ENCODE measurements at places on chromosomes 11 and 22. TPM values are rescaled to one million over a fixed set of nuclear protein-coding genes. Genes with fewer than 3 reads are reported as not detected.

DNA sequence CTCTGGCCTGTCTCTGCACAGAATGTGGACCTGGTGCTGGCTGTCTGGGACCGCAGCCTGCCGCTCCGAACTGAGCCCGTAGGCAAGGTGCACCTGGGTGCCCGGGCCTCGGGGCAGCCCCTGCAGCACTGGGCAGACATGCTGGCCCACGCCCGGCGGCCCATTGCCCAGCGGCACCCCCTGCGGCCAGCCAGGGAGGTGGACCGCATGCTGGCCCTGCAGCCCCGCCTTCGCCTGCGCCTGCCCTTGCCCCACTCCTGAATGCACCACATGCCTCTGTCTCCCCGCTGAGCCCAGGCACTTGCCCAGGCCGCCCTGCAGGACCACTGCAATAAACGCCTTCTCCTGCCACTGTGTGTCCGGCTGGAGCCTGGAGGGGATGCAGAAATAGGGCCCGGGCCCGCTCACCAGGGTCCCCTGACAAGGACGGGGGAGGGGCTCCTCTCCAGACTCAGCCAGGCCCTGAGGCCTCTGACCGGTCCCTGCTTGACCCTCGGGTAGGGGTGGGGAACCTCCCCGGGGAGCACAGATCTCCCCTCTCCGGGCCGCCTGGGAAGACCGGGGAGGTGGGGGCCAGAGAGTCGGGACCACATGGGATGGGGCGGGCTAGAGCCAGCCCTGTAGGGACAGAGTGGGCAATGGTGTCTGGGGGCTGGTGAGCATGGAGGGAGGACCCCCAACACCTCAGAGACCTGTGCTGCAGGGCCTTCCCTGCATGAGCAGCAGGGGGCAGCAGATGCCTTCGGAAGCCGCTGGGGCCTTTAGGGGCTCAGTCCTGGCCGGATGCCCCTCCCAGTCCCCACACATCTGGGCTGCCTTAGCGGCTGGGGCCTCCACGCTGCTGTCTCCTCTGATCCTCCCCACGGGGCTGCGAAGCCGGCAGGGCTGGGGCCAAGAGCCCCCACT is 1.4 kb upstream of the TNNI2 start:
- H3K27me3 ChIP-seq, result peaks cover 5% of the 10 kb centered on the region
- H3K27ac ChIP-seq, result no peak overlapping the region
- H3K36me3 ChIP-seq, result no peaks in the 10 kb centered on the region
- H3K4me3 ChIP-seq, result no peak overlapping the region
- no peaks in the 10 kb centered on the region for H3K4me1 ChIP-seq

Gene LRP5
- total RNA-seq, result 41.9 TPM

- H3K4me1 ChIP-seq, result peaks cover 20% of the 10 kb centered on the region
- no peak for DNase-seq
- no peak overlapping the region for H3K27ac ChIP-seq
- peak overlapping the region; percentile 88 for H3K4me3 ChIP-seq
- H3K27me3 ChIP-seq, result peaks cover 23% of the 10 kb centered on the region
- 0 out of 2 replicates have a peak, but pooled peaks cover 3% of the 10 kb centered on the region for H3K36me3 ChIP-seq
These were observed 437 bp downstream of the KIAA0930 start for GRCh38 chr22:45240104-45240809.

GRCh38 chr11:72004515-72005346 is 6.0 kb downstream of the IL18BP start:
- no peaks in the 10 kb centered on the region for H3K27me3 ChIP-seq
- no peak overlapping the region for H3K27ac ChIP-seq
- H3K4me3 ChIP-seq, result no peak overlapping the region
- peaks cover 73% of the 10 kb centered on the region for H3K36me3 ChIP-seq
- DNase-seq, result no peak

Gene CBLIF
- total RNA-seq, result not detected

Gene LARGE2
- total RNA-seq, result 126 TPM

- peaks cover 3% of the 10 kb centered on the region for H3K36me3 ChIP-seq
- no peaks in the 10 kb centered on the region for H3K27me3 ChIP-seq
- DNase-seq, result no peak
- no peak overlapping the region for H3K4me3 ChIP-seq
- no peak overlapping the region for H3K27ac ChIP-seq
These were observed 122.2 kb downstream of the C11orf58 start for GRCh38 chr11:16860617-16861016.

DNA sequence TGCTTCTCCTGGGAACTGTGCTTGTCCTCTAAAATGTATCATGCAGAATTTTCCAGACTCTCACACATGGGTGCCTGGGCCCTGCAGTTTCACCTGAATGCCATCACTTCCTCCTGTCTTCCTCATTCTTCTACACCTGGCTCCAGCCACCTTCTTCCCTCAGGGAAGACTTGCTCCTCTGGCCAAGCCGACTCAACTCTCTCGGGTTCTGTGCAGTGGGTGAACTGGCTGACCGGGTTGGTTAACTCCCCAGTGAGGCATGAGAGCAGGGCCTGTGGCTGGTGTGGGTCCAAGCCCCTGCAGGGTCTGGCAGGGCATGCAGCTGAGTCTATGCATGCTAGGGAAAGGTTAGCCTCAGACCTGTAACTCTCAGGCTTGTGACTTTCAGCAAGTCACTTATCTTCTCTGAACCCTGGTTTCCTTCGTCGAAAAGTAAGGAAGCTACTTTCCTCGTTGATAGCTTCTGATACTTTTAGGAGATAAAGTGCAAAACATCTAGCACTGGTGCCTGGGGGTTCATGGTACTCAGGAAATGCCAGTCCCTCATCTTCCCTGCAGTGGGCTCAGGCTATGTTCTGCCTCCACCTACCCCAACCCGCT is 11.9 kb downstream of the CD82 start:
- no peaks in the 10 kb centered on the region for H3K36me3 ChIP-seq
- no peak overlapping the region for H3K4me3 ChIP-seq
- no peak overlapping the region for H3K27ac ChIP-seq
- H3K4me1 ChIP-seq, result peaks cover 15% of the 10 kb centered on the region
- H3K27me3 ChIP-seq, result no peaks in the 10 kb centered on the region

- H3K36me3 ChIP-seq, result peaks cover 3% of the 10 kb centered on the region
- no peak for DNase-seq
- H3K27me3 ChIP-seq, result no peaks in the 10 kb centered on the region
- H3K4me1 ChIP-seq, result peaks cover 87% of the 10 kb centered on the region
These were observed 12.2 kb downstream of the NECTIN1 start for GRCh38 chr11:119716582-119717498.

GRCh38 chr22:20315337-20316216 is 4.3 kb downstream of the DGCR6L start:
- H3K4me3 ChIP-seq, result no peak overlapping the region
- H3K27me3 ChIP-seq, result no peaks in the 10 kb centered on the region
- no peak overlapping the region for H3K27ac ChIP-seq
- no peaks in the 10 kb centered on the region for H3K36me3 ChIP-seq
- peaks cover 19% of the 10 kb centered on the region for H3K4me1 ChIP-seq

Gene GVQW3
- total RNA-seq, result 7.0 TPM

Gene SLC22A12
- not detected for total RNA-seq

Gene COMMD9
- total RNA-seq, result 26.1 TPM

- no peaks in the 10 kb centered on the region for H3K27me3 ChIP-seq
- no peak overlapping the region for H3K4me3 ChIP-seq
- no peak overlapping the region for H3K27ac ChIP-seq
- H3K36me3 ChIP-seq, result no peaks in the 10 kb centered on the region
- peaks cover 28% of the 10 kb centered on the region for H3K4me1 ChIP-seq
- DNase-seq, result no peak
These were observed 304.9 kb downstream of the NTM start for GRCh38 chr11:131675121-131675888.

DNA sequence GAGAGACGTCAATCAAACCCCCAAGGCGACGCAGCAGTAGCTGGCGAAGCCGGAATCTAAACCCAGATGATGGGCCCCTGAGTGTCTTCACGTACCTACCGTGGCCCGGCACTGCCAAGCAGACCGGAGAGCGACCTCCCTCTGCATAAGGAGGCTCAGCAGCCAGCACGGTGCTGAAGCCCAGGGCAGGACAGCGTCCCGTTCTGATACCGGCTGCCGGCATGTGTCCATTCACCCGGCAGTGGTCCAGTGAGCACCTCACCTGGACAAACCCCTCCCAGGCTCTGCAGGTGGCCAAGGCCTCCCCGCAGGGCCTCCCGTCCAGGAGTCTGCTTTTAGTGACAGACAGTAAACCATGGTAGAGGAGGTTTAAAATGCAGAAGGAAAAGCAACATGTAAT is 142.0 kb downstream of the BRD1 start:
- no peak overlapping the region for H3K27ac ChIP-seq
- no peaks in the 10 kb centered on the region for H3K27me3 ChIP-seq
- H3K36me3 ChIP-seq, result peaks cover 4% of the 10 kb centered on the region
- no peaks in the 10 kb centered on the region for H3K4me1 ChIP-seq

- H3K27me3 ChIP-seq, result peaks cover 100% of the 10 kb centered on the region
- H3K4me3 ChIP-seq, result no peak overlapping the region
- H3K27ac ChIP-seq, result no peak overlapping the region
- no peak for DNase-seq
- peaks cover 5% of the 10 kb centered on the region for H3K4me1 ChIP-seq
These were observed 43.4 kb downstream of the ZNF280B start for GRCh38 chr22:22465094-22465602.

DNA sequence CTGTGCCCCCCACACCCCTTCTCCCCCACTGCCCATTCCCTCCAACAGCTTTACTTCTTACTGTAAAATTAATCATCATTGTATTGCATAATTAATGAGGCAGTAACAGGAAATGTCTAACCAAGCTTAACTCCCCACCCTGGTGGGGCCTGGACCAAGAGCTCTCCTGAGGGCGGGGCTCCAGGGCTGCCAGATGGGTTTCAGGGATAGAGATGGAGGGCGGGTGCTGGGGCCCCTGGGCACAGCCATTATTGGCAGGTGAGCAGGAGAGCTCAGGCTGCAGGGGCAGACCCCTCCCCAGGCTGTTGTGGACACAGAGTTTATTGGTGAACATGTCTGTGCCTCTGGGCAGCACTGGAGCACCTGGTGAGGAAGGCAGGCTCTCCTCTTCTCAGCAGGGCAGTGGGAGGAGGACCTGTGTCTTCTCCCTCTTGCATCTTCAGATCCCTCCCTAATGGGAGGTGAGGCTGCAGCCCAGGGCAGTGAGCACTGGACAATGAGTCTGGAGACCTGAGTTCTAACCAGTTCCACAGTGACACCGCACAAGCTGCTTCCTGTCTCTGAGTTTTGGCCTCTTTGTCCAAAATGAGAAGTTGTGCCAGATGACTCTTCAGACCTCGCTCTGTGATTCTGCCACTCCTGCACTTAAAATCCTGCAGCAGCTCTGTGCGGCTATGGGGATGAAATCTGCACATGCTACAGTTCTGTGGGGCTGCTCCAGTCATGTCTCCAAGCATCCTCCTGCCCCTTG is 233.3 kb downstream of the CEP164 start:
- peaks cover 3% of the 10 kb centered on the region for H3K27me3 ChIP-seq
- H3K4me1 ChIP-seq, result peaks cover 27% of the 10 kb centered on the region
- no peak overlapping the region for H3K4me3 ChIP-seq
- DNase-seq, result no peak
- no peak overlapping the region for H3K27ac ChIP-seq
- no peaks in the 10 kb centered on the region for H3K36me3 ChIP-seq

GRCh38 chr11:27218421-27219038 is 144.5 kb downstream of the CCDC34 start:
- no peak for DNase-seq
- peak overlapping the region; percentile 70 for H3K27ac ChIP-seq
- peaks cover 8% of the 10 kb centered on the region for H3K36me3 ChIP-seq

Gene TREH
- not detected for total RNA-seq

Data from WTC11 (cell line).